Left renal pelvis (tissue), 4 donors: ENCODE measurements at places on chromosomes 13 and 19. TPM values are rescaled to one million over a fixed set of nuclear protein-coding genes. Genes with fewer than 3 reads are reported as not detected.

GRCh38 chr13:30464496-30465342 lies 1.0 kb downstream of the HMGB1 start:
- peak; percentile 68 for DNase-seq

- no peak for DNase-seq
Measured at GRCh38 chr13:73938372-73939070, 195.7 kb downstream of the KLF12 start.

IGFL2 gene
- polyA plus RNA-seq, result not detected

CEACAM20 gene
- not detected for polyA plus RNA-seq

RNF17 gene
- polyA plus RNA-seq, result 0.86 TPM

SLC10A2 gene
- not detected for polyA plus RNA-seq

PLPPR3 gene
- polyA plus RNA-seq, result 10.8 TPM

CGB1 gene
- polyA plus RNA-seq, result not detected

MCOLN1 gene
- polyA plus RNA-seq, result 15.6 TPM
